ENCODE measurements at places on chromosomes 4 and X.

- peak; percentile 67 for DNase-seq
Observed at GRCh38 chr4:145734576-145735346, 54.8 kb downstream of the C4orf51 start.

- DNase-seq = no peak
Observed at GRCh38 chrX:112866175-112866574, 25.5 kb upstream of the AMOT start.

GRCh38 chr4:9859810-9860209 is 78.4 kb downstream of the DRD5 start:
- DNase-seq = no peak

- DNase-seq = no peak
Observed at GRCh38 chr4:79663141-79663540, 255.1 kb upstream of the GK2 start.

DNA sequence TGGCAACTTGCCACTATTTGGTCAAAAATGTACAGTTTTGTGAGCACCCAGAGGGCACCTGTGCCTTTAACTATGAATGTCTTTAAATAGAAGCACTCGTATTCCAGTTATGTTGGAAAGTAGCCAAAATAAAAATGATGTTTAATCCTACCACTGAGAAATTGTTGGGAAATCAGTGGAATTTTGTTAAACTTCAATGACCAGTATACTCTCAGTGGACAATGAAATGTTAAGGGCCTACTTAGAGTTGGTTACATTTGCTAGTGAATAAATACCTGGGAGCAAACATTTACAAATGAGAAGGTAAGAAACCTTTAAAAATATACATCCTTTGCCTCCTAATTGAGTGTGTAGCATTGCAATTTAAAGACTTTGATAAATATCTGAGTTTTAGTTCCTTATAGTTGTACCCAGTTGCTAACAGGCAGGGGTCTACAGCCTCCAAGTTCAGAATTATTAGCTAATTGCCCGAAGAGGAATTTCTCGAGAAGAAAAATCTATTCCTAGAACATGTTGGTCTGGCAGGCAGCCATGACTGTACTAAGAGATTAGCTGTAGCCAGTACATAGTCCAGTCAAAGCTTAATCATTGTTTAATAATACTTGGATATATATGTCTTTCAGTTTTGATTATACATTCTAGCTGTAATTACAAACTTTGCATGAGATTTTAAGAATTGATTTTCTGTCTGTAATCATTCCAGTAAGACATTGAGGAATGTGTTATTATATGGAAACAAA is 93.2 kb downstream of the IL1RAPL2 start:
- no peak for DNase-seq

Measured in right hindlimb (tissue), 1 donor.